CD4-positive, alpha-beta T cell treated with Interleukin-15 for 1 hour (primary cell): ENCODE measurements at places on chromosomes 16 and 17.
A peak's percentile ranks its signal among the peaks of the same experiment; 100 is the strongest.

DNA sequence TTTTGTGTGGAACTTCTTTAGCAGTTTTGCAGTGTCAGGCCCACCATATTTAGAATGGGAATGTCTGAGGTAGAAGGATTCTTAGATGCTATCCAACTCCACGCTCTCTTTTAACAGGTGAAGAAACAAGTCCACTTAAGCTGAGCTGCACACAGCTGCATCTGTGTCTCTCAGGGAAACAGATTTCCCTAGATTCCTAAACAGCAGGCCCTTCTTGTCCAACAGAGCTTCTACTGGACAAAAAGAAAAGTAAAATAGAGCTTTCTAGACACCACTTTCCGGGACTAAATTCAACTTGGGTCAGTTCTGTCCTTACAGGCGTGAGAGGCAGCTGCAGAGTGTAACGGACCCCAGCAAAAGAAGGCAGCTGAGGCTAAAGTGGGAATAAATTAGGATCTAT lies 51.7 kb downstream of the SNX11 start:
- DNase-seq = no peak

DNA sequence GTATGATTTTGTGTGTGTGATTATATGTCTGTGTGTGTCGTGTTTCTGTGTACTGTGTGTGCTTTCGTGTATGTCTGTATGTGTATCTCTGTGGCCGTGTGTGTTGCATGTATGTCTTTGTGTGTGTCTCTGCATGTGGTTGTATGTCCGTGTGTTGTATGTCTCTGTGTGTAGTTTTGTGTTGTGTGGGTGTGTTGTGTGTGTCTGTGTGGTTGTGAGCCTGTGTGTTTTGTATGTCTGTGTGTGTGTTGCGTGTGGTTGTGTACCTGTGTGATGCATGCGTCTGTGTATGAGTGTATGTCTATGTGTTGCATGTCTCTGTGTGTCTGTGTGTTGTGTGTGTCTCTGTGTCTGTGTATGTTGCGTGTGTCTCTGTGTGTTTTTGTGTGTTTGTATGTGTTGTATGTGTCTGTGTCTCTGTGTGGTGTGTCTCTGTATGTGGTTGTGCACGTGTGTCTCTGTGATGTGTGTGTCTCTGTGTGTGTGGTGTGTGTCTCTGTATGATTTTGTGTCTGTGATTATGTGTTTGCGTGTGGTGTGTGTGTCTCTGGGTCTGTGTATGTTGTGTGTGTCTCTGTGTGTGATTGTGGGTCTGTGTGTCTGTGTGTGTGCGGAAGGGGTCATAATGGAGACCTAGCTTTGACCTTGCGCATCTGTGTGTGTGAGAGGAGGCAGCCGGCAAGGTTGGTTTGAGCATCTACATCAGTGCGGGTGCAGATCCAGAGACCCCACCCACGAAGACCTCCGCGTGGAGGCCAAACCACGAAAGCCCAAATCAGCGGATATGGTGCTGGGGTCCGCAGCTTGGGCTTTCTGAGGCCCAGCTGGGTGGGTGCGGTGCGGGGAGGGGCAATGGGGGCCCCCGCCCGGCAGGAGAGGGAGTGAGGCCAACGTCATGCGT lies 212.6 kb upstream of the GSE1 start:
- DNase-seq = no peak

DNA sequence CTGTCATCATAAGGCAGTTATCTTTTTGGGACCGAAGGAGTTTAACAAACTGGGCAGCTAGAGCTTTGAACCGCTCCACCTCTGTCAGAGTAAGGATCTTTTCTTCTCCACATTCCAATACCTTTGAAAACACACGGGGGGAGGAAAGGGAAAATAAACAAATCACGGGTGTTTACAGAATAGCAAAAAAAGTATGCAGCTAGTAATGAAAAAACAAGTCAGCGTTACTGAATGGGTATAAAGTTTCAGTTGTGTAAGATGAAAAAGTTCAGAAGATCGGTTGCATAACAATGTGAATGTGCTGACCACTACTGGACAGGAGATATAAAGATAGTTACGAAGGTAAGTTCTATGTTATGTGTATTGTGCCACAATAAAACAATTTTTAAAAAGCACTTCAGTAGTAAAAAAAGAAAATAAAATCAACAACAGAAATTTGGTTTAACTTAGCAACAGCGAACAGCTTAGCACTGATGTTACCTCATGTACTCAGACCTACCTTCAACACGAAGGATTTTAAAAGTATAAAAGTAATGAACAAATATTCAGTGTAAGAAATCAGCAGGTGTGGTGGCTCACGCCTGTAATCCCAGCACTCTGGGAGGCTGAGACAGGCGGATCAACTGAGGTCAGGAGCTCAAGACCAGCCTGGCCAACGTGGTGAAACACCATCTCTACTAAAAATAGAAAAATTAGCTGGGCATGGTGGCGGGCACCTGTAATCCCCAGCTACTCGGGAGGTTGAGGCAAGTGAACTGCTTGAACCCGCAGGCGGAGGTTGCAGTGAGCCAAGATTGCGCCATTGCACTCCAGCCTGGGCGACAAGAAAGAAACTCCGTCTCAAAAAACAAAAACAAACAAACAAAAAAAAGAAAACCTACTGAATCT lies 34.3 kb downstream of the MARF1 start:
- DNase-seq = no peak

DNA sequence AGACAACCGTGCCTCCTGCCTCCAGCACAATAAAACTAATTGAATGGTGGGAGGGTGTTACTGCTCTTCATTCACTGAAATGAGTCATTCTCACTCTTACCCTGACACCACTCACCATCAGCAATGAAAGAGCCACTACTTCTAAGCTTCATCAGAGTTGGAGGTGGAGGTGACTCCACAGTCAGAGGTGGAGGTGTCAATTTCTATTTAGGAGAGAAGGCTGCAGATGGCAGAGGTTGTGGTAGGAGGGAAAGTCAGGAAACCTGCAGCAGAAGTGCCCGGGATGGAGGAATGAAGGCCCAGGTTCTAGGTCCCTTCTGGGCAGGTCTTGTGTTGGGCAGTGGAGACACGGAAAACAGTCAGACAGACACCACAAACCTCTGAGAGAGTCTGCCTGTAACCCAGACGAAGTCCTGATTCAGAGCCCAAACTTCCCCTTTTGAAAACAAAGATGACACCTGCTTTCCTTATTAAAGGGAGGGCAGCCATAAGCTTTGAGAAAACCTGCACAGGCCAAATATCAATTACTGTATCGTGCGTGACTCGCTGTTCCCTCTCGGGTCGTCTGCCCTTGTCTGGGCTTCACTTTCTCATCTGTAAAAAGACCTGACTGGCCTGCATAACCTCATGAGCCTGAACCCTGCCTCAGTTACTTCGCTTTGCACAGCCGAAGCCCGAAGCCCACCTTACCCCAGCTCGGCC lies 668 bp downstream of the ATPAF2 start:
- no peak for DNase-seq

DNA sequence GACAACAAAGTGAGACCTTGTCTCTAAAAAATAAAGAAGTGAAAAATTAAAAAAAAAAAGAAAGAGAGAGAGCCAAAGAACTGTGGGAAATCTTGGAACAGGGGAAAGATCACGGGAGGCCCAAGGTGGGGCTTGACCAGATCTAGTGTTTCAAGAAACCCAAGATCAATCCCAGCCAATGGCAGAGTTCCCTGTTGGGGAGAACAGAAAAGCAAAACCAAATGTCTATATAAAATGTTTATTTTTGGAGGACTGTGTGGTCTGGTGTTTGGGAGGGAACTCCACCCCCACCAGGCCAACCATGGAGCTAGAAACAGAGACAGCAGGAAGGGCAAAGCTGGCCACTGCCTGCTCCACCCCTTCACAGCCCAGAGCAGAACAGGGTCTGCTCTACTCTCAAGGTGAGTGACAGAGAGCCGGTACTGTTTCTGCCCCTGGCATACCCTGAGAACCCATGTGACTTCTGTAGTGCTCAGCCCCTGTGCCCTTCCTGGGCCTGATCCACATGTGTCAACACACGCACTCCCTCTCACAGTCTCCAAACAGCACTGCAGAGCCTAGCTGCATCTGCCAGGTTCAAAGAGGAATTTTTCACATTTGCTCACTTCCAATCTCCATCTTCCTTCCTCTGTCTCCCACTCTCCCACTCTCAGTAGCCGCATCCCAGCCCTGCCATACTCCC lies 3.7 kb downstream of the TMEM101 start:
- no peak for DNase-seq

GRCh38 chr16:58176608-58177352 lies 21.1 kb downstream of the CSNK2A2 start:
- DNase-seq = no peak

DNA sequence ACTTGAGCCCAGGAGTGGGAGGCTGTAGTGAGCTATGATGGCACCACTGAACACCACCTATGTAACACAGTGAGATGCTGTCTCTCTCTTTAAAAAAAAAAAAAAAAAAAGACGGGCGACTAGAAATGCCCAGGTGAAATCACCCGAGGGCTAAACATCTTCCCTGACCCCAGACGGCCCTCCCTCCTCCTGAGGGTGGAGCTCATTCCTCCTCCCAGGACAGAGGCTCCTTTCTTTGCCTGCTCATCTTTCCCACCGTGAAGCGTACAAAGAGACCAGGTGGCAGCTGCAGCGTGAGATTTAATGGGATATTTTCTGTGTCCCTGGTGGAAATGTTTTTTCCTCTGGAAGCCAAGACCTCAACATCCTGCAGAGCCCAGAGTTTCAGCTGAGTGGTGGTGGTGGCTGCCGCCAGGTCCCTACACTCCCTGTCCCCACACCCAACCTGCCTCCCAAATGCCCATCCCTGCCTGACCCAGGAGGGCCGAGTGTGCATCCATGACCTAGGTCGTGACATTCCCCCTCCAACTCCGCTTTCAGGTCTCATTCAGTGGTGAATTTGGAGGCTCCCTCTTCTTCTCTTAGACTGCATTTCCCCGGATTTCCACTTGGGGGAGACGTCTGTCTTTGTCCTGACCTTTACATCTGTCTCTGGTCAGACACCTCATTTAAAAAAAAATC lies 14.4 kb upstream of the GPRC5B start:
- no peak for DNase-seq

GRCh38 chr16:2074071-2074470 lies 26.3 kb downstream of the TSC2 start:
- no peak for DNase-seq

GRCh38 chr17:69047368-69048263 lies 13.1 kb downstream of the ABCA9 start:
- DNase-seq = no peak

- no peak for DNase-seq
Observed at GRCh38 chr17:40134184-40134583, 6.2 kb upstream of the CASC3 start.

DNA sequence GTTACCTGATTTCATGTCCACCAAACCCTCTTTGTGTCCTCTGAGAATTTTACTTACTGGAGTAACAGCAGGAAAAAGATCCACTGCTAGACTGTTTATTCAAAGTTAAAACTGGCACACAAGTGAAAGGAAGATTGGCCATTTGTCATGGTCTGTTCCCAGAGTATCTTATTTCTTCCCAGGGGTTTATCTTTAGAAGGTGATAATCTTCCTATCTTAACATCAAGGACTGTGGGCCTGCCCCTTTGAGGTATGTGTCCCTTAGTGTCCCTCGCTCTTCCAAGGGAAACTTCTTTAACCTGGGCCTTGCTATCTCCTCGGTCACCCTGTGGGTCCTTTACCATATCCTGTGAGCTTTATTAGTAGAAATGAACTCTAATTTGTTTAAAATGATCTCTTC lies 49.7 kb downstream of the ARHGAP44 start:
- no peak for DNase-seq

GRCh38 chr16:27237219-27238015 lies 31.2 kb downstream of the NSMCE1 start:
- peak; percentile 69 for DNase-seq

GRCh38 chr17:28865946-28866752 lies 11.3 kb downstream of the ERAL1 start:
- DNase-seq = no peak

DNA sequence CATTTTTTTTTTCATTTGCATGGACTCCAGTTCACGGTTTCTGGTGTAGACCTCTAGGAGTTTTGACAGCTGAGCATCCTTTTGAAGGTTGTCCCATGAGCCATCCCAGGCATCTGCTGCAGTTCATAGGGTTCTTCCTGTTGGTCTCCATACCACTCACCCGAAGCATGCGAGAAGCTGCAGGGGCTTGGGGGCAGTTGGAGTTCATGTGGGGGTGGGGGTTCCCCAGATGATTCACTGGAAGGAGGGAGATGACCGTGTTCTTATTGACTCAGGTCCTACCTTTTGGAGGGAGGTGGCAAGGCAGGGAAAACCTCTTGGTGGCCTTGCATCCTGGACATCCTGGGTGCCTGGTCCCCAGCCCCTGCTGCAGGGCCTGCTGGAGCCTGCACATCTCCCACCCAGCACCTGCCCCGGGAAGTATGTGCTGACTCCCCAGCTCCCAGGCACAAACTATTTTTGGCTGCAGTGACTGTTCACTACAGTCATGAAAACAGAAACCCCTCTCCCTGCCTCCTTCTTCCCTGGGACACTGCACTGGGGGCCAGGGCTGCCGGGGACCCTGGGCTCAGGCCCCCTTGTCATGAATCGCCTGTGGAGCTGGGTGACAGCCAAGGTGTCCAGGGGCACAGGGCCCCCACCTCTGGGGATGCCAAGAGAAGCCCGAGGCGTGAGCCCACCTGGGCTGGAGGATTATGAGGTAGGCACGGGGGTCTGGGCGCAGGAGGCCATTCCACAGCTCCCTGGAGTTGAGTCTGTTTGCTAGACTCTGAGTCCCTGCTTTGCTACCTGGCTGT lies 64.9 kb upstream of the LGALS9 start:
- DNase-seq = no peak

DNA sequence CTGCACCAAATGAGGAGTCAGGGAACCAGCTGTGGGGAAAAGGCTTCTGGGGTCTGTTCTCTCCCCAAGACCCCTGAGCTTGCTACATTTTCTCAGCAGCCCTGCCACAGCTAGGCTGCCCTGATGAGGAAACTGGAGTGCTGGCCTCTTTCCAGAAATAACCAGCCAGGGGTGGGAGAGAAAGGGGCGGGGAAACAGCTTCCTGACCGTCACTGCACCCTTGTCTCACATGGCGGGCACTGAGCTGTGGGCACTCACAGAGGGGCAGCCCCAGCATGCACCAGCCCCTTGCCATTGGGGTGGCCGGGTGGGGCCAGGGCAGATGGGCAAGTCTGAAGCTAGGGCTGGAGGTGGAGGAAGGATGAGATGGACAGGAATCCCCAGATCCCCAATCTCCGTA lies 2.9 kb downstream of the SRL start:
- no peak for DNase-seq

DNA sequence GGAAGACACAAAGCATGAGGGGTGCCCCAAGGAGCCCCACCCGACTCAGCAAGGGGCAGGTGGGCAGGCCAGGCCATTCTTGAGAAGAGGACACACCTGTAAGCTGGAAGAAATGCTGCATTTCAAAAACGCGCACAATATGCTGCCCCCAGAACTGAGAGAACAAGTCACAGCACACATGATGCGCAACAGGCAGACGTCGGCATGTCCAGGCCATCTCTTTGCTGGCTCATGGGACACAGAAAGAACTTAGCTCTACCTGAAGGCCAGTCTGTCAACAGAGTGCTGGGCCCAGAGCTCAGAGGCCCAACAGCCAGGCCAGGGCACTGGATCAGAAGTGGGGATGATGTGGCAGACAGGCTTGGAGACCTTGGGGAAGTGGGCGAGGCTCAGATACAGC lies 18.0 kb downstream of the KIFC3 start:
- DNase-seq = no peak
